ENCODE measurements at places on chromosomes 2 and 18.

GRCh38 chr2:195575879-195576401 lies 81.1 kb upstream of the SLC39A10 start:
- peak; percentile 77 for DNase-seq

DNA sequence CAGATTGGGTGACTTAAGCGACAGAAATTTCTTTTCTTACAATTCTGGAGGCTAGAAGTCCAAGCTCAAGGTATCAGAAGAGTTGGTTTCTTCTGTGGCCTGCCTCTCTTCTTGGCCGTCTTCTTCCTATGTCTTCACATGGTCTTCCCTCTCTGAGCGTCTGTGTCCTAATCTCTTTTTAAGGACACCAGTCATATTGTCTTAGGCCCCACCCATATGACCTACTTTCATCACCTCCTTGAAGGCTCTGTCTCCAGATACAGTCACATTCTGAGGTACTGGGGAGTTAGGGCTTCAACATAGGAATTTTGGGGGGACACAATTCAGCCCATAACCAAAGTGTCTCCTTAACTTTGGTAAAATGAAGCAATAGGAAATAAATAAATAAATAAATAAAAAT lies 110.9 kb upstream of the EPC2 start:
- no peak for DNase-seq

DNA sequence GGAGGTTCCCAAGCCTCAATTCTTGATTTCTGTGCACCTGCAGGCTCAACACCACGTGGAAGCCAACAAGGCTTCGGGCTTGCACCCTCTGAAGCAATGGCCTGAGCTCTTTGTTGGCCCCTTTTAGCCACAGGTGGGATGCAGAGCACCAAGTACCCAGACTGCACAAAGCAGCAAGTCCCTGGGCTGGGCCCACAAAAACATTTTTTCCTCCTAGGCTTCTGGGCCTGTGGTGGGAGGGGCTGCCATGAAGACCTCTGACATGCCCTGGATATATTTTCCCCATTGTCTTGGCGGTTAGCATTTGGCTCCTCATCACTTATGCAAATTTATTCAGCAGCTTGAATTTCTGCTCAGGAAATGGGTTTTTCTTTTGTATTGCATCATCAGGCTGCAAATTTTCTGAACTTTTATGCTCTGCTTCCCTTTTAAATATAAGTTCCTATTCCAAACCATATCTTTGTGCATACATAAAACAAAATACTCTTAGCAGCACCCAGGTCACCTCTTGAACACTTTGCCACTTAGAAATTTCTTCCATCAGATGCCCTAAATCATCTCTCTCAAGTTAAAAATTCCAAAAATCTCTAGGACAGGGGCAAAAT lies 9.0 kb upstream of the MATN3 start:
- DNase-seq: no peak

- no peak for DNase-seq
These were observed 23.1 kb downstream of the RELCH start for GRCh38 chr18:62210138-62210537.

DNA sequence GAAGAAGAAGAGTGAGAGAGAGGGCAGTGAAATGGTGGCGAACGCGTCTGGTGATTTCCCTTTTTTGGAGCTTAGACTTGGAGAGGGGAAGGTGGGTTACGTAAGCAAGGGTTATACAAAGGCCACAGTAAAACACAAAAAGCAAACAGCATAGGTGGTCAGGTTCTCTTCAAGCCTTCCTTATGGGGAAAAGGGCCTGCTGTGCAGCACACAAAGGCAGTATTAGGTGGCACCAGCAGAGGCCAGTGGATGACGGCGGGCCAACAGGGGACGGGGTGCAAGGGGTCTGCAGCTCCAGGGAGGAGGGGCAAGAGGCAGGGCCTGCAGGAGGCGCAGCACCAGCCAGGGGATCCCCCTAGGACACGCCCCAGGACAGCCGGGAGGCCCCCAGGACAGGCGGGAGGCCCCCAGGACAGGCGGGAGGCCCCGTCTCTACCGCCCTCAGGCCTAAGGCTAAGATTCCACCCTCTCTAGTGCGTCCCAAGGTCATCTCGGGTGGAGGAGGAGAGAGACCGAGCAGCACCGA lies 32.6 kb upstream of the NPC1 start:
- DNase-seq: no peak

DNA sequence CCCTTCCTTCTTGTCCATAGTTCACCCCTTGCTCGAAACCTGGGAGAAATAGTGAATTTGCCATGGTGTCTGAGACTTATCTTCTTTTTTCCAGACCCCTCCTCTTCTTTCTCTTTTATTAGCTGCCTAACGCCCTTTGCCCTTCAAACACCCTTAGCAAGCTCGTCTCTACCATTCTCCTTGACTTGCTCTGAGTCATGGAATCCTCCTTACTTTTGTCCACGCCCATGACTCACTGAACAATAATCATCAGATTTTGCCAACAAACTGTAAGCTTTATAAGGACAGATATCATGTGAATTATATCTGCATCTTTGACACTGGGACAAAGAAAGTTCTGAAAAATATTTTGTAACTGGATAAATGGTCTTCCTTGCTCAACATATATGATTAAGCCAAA lies 67.1 kb upstream of the CNTNAP5 start:
- DNase-seq: peak; percentile 25

DNA sequence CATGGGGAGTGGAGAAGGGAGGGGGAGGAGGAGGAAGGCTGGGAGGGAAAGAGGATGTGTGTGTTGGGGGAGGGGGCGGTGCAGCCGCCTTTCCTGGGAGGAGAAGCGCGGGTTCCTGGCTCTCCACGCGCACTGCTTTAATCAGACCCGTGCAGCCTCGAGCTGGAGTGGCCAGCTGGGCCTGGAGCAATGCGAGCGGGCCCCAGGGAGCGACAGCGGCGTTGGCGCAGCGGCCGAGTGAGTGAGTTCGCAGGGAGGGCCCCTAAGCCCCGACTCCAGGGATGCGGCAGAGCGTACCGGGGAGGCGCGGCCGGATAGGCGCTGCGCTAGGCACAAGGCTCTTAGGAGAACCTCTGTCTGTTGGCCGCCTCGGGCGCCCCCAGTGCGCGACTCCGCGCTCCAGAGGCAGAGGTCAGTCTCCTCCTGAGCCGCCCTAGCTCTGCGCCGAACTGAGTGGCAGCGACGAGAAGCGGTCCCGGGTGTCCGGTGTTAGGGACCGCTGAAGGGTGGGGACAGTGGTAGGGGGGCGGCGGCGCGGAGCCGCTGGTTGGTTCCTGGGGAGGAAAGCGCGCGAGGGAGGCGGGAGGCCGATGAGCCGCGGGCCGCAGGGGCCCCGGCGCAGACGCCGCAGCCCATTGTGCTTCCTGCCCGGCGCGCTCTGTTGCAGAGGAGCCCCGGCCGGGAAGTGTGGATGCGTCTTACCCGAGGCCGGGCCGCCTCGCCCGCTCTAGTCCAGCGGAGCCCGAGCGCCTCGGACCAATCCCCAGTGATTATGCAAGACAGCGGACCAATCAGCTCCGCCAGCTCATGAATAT lies 455 bp upstream of the DLX1 start:
- peak; percentile 63 for DNase-seq

- no peak for DNase-seq
These were observed 41.7 kb downstream of the AGAP1 start for GRCh38 chr2:235535423-235536130.

GRCh38 chr2:166170356-166170755 lies 42.5 kb upstream of the SCN1A start:
- DNase-seq: peak; percentile 22
